Activated effector memory CD4-positive, alpha-beta T cell treated with Interleukin-2 at 50 U/mL for 16 hours (primary cell): ENCODE measurements at places on chromosomes 16 and 17.
A peak's percentile ranks its signal among the peaks of the same experiment; 100 is the strongest.

- DNase-seq, result peak; percentile 66
Observed at GRCh38 chr17:8997994-8998628, 23.2 kb upstream of the NTN1 start.

DNA sequence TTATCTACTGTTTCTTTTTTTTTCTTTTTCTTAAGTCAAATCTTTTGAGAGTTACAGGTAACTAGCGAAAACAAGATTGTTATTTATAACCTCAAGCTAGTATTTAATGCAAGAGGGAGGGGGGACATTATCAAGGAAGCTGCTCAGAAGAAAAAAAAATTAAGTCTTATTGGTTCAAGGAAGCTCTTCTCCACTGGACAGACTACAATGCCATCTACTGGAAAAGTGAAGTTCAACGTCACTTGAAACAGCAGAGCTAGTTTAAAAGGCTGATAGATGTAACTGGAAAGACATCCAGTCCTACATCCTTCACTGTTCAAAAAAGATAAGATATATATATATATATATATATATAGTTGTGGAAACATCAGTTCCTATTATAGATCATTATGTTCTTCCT lies 418.0 kb upstream of the PSMD7 start:
- no peak for DNase-seq

DNA sequence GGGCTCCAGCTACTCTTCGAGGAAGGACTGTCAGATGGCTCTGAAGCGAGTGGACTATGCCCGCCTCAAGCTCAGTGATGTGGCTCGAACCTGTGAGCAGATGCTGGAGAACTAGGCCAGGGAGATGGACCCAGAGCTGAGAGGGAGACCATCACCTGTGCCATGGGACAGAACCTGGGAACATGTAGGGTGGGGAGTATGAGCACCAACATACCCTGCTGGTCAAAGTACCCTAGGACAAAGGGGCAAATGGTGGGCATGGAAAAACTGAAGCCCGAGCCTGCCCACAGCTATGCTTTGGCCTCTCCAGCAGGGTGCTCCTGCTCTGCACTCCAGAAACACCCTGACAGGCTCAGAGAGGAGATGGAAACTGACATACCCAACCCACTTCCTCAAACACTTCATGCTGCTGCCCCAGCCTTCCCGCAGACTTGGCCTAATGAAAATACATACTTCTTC lies 1.9 kb downstream of the MED11 start:
- no peak for DNase-seq

DNA sequence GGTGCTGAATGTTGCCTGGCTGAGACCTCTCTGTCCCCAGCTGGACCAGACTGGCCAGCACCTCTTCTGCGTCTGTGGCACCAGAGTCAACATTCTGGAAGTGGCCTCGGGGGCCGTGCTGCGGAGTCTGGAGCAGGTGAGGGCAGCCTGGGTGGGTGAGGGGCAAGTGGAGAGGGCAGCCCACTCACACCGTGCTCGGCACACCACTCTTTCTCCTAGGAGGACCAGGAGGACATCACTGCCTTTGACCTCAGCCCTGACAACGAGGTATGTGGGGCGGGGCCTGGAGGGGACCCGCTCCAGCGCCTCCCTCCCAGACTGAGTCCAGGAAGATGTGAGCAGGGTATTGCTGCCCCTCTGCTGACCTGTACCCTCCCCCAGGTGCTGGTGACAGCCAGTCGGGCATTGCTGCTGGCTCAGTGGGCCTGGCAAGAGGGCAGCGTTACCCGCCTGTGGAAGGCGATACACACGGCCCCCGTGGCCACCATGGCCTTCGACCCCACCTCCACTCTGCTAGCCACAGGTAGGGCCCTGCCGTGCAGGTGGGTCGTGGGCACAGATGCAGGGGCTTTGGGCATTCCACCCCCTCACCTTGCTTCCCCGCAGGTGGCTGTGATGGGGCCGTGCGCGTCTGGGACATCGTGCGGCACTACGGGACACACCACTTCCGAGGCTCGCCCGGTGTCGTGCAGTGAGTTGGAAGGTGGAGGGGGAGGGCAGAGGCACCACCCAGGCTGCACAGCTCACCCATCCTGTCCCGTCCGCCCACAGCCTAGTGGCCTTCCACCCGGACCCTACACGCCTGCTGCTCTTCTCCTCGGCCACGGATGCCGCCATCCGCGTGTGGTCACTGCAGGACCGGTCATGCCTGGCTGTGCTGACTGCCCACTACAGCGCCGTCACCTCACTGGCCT lies 2.6 kb downstream of the TBL3 start:
- no peak for DNase-seq

- peak; percentile 27 for DNase-seq
Observed at GRCh38 chr17:81481073-81481799, 31.4 kb downstream of the ACTG1 start.

GRCh38 chr16:66041907-66042306 lies 324.6 kb upstream of the CDH5 start:
- no peak for DNase-seq

- no peak for DNase-seq
Observed at GRCh38 chr16:6258056-6258455, 1074.6 kb upstream of the RBFOX1 start.

DNA sequence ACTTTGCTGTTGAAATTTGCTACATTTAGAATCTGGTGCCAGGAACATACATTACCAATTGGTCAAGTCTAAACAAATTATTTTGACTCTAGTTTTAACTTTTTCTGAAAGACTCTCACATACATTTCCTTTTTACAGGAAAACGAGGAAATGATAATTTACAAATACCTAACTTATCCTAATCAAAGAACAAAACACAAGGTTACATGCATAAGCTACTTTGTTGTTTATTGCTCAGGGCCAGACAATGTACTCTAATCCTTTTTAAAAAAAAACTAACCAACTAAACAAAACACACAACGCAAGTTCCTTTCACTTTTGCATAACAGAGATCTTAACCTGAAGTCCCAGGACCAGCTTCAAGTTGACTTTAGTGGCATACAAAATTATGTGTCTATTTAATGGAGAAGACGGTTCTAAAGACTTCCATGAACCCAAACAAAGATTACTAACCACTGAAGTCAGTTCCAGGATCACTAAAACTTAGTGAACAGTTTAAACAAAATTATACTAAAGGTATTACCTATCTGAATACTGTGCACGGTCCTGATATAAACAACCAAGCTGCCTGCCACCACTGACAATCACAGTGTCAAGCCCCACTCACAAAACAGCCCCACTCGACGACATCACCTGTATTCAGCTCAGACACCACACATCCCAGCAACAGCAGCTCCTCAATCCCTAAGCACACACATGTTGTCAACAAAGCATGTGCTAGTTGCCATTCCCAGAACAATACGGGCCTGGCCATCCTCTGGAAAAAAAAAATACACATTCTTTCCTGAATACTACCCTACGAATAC lies 1.9 kb downstream of the ZNF652 start:
- no peak for DNase-seq

DNA sequence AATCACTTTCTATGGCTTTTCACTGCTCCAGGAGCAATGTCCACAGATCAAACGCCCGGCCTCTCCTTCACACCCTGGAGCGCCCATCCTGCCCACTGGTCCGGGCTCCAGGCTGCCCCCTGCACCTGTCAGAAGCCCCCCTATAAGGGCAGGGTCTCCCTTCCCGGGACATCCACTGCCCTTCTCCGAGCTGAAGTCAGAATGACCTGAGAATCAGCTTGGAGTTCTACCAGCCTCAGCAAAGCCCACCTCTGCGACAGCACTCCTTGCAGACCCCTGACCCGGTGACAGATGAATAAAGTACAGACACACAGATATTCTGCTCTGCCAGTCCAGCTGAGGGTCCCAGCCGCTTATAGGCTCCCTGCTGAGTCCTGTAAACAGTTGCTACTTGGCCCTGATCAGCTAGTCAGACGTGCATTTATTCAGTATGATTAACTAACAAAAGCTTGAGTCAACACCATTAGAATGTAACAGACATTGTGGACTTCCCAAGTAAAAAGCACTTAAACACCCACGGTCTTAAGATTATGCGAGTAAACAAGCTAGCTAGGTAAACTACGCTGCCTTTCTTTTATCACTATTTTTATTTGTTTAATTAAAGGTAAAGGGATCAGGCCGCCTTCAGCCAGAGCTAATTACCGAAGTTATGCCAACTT lies 4.8 kb downstream of the SLC7A5 start:
- DNase-seq, result no peak

DNA sequence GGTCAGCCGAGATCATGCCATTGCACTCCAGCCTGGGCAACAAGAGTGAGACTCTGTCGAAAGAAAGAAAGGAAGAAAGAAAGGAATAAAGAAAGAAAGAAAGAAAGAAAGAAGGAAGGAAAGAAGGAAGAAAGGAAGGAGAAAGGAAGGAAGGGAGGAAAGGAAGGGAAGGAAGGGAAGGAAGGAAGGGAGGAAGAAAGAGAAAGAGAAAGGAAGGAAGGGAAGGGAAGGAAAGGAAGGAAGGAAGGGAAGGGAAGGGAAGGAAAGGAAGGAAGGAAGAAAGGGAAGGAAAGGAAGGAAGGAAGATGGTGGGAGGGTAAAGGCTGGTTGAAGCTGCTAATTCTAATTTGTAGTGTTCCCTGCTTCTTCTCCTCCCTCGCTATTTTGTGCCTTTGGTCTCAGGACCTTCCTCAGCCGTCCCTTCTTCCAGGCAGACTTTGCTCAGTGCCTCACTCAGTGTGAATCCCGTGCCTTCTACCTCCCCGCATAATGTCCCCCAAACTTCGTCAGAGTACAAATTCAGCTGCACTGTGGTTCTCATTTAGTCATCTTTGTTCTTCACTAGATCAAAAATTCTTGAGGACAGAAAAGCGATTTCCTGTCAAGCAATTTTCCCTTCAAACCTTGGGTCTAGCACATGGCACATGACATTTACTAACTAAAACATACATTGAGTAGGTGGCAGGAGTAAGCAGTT lies 31.1 kb upstream of the PAFAH1B1 start:
- no peak for DNase-seq

GRCh38 chr17:36213695-36214094 lies 2.8 kb downstream of the CCL4L2 start:
- no peak for DNase-seq

DNA sequence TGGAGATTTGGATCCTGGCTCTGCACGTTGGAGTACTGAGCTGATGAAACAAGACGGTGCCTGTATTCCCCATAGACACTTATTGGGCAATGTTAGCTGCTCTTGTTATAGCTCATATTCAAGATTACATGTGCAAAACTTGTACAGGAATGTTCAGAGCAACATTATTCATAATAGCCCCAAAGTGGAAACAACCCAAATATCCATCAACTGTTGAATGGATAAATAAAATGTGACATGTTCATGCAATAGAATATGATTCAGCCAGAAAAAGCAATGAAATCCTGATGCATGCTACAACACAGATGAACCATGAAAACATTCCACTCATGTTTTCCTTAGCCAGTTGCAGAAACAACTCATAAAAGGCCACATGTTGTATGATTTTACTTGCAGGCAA lies 5.7 kb upstream of the SDR42E1 start:
- DNase-seq, result no peak

DNA sequence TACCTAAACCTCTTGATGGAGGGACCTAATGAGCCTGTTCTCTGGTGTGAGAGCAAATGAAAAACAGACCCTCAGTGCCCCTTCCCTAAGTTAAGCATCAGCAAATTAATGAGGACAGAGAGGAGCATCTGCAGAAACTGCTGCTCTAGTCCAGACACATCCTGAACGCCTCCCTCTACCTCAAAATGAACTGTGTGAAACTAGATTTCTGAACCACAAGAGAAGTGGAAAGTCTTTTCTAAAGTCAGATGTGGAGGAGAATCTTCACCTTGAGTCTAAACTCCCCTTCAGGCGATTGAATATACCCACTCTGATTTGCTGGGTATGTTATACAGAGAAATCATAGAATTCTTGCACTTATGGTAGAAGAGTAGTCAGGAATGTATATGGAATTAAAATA lies 104.4 kb upstream of the AMZ2 start:
- DNase-seq, result no peak

GRCh38 chr17:51971121-51971520 lies 187.4 kb downstream of the CA10 start:
- no peak for DNase-seq

GRCh38 chr17:70059649-70060048 lies 15.4 kb upstream of the KCNJ16 start:
- DNase-seq, result no peak
